ENCODE measurements at places on chromosomes 1 and 21.

GRCh38 chr1:25810341-25811299 is 9.1 kb upstream of the MTFR1L start:
- DNase-seq = peak; percentile 32

DNA sequence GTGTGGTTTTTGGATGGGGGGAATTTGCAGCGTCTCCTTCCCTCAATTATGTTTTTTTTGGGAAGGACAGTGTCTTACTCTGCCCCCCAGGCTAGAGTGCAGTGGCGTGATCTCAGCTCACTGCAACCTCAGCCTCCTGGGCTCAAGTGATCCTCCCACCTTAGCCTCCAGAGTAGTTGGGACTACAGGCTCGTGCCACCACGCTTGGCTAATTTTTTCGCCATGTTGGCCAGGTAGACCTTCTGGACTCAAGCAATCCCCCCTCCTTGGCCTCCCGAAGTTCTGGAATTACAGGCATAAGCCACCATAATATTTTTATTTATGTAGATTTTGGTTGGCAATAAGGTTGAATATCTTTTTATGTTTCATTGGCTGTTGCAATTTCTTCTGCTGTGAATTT is 9.5 kb upstream of the PARP1 start:
- no peak for DNase-seq

DNA sequence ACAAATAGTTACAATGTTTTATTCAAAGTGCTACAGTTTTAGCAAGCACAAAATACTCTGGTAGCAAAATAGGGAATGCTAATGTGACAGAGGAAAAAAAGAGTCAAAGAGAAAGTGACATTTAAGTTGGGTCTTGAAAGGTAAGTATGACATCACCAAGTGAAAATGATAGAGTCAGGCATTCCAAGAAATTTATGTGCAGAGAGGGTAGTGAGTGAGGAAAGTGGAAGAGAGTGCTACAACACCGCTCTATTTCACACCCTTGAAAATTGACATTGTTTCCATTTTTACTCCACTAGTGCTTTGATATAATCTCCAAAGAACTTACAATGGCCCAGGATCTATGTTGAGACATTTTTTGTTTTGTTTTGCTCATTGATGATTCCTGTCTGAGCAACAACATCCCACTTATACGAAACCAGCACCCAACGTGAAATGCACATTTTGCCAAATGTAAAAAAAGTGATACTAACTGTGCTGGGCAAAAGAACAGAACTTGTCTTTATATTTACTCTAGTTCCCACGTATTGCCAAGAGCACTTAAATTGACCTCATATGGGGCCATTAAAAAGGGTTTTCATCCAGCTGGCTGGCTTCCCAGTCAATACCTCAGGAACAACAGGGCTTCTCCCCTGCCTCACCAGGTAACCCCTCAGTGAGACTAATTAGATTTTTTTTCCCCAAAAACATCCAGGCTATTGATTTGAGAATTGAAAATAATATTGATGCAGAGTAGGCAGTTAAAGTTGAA is 206.3 kb upstream of the NR5A2 start:
- no peak for DNase-seq

DNA sequence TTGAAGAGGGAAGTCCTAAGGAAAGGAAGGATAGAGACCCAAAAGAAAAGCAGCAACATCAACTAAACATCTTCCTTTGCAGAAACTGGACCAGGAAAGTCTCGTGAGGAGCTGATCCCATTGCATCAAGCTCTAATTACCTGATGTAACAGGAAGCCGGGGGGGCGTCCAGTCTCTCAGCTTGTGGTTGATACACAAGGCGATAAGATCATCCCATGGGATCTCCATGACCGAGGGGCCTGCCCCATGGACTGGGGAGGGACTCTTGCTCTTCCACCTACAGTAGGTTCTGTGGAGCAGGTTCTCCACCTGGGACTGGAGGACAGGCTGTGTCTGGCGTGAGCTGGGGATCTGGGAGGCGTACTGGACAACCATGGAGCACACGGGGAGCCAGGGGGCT is 14.8 kb upstream of the LSS start:
- no peak for DNase-seq

- DNase-seq = no peak
Observed at GRCh38 chr1:100051893-100052292, 80.8 kb downstream of the SASS6 start.

- no peak for DNase-seq
Observed at GRCh38 chr1:60063561-60063960, 10.0 kb downstream of the C1orf87 start.

DNA sequence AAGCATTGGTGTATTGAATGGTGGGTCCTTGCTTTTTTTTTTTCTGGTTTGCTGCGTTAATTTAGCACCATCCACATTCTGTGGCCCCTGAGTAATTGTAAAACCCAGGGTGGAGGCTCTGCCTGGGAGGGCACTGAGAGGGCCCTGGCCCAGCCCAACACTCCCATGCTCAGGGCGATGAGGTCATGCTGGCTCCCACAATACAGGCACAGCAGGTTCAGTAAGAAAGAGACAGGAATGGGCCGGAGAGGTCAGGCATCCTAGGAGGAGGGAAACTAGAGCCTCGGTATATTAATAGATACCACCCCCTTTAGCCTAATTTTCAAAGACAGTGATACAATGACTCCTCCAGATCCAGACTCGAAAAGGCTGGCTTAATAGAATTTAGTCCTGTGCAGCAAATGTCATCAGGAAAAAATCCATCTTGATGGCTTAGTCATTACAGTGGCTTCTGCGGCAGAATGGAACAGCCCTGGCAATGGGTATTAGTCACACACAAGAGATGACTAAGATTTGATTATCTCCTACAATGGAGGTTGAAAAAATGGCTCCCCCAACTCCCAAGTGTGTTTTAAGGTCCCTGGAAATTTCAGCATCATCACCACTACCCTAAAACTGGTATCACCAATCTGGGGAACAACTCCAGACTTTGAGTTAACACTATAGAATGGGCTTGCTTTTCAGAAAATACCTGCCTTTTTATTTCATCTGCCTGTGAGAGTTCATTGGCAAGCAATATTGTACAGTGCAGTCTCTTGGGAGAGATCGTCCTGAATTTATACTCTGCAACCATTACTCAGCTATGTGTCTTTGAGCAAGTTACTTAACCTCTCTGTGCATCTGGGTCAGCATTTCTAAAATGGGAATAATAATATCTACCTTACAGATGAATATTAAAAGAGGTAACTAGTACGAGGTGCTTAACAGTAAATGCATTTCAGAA is 43.9 kb upstream of the LYST start:
- DNase-seq = peak; percentile 97

GRCh38 chr1:16954579-16954978 is 25.8 kb downstream of the MFAP2 start:
- no peak for DNase-seq

- peak; percentile 47 for DNase-seq
Observed at GRCh38 chr1:56390232-56390867, 189.0 kb downstream of the PLPP3 start.

DNA sequence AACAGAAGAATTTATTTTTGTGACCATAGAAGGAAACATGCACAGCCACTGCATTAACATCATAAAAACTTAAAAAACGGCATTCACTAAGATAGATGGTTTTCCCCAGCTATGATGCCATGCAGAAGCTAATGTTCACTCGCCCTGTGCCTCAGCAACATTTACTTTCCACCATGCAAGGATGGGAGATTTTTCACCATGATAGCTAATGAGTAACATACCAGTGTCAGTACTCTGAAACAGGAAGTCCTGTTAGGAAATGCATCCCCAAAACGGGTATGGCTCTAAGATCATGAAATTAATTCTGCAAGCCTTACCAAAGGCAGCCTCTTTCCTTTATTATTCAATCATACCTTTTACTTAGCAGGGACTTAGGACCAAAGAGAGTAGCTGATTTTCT is 17.5 kb upstream of the VAMP3 start:
- DNase-seq = no peak

DNA sequence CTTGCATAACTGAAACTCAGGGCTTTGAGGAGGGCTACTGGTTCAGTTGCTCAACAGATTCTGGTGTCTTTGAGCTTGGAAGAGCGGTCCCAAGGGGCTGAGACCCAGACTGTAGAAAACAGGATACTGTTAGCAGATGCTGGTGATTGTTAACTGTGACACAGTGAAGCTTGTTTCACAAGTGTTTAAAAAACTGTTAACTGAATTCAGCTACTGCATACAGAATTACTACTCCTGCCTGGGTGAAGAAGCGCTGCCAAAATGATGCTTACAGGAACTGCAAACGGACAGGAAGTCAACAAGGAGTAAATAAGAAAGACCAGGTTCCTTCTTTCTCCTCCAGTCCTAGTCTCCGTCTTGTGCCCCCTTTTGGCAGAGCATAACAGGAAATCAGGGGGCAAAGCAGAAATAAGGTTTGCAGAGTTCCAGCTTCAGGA is 195.3 kb upstream of the USP25 start:
- no peak for DNase-seq

DNA sequence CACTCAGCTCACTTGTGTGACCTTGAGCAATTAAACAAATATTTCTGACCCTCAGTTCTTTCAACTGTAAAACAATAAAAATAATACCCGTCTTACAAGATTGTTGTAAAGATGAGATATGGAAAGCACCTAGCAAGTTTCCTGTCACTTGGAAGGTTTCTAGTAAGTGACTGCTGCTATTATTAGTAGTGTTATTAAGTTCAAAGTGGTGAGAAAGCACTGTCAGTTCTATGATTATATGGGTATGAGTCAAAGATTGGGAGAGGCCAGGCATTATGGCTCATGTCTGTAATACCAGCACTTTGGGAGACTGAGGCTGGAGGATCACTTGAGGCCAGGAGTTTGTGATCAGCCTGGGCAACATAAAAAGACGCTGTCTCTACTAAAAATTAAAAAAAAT is 145.4 kb downstream of the C1orf21 start:
- DNase-seq = no peak

- DNase-seq = no peak
Observed at GRCh38 chr1:195097316-195097715, 1510.9 kb downstream of the KCNT2 start.
